NCI-H1417 treated with DMSO at 0.1 percent for 48 hours (cell line): ENCODE measurements at places on chromosomes 13 and 19.

GRCh38 chr19:12946092-12946721, 545 bp downstream of the RAD23A start:
- DNase-seq: no peak

- no peak for DNase-seq
Observed at GRCh38 chr13:29039212-29039611, 219.1 kb downstream of the MTUS2 start.

DNA sequence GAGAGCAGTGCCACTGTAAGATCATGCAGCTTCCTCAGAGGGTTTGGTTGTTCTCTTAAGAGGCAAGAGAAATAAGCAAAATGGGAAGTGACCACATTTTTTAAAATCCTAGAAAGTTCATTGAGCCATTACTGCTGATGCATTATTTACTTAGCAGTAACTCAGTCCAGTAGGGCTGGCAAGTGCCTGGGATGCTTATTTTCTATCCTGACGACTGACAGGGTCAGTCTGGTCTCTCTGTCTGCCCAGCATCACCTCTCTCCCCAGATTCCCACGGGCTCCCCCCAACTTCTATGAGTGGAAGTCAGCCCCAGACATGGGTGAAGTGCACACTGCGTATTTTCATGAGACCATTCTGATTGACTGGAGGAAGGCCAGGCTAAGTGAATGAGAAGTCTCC, 10.4 kb downstream of the SHISA2 start:
- DNase-seq: no peak

DNA sequence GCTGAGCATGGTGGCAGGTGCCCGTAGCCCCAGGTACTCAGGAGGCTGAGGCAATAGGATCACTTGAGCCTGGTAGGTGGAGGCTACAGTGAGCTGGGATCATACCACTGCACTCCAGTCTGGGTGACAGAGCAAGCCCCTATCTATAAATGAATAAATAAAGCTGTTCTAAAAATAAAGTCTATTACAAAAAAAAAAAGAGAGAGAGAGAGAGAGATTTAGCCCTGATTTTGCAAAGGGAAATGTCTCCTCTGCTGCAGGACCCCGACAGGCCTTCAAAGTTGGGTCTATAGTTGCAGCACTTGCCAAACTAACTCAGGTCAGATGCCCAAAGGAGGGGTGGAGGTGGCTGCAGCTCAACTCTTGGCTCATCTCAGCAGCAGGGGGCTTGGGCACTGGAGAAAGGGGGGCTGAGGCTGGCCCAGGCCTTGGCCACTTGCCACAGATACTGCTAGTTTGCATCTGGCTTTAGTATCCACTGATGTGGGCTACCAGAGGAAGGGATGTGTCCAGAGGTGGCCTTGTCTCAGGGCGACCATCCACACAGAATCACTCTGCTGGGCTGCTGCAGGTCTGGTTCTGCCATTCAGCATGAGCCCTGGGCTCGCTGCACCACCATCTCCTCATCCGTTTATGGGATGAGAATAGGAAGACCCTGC, 30.8 kb upstream of the AKT2 start:
- DNase-seq: no peak

GRCh38 chr19:33348301-33349010, 25.1 kb upstream of the CEBPG start:
- no peak for DNase-seq

GRCh38 chr13:112903071-112903577, 65.9 kb upstream of the MCF2L start:
- DNase-seq: no peak
